ENCODE measurements at places on chromosomes 3 and 15. TPM values are rescaled to one million over a fixed set of nuclear protein-coding genes. Genes with fewer than 3 reads are reported as not detected.

Gene COL6A5
- total RNA-seq = not detected

Gene RHCG
- not detected for total RNA-seq

Gene MCF2L2
- 1.1 TPM for total RNA-seq

Gene TUSC7
- not detected for total RNA-seq

Gene TRIM42
- total RNA-seq = not detected

Gene TNFSF10
- total RNA-seq = 18.5 TPM

Gene MYL3
- total RNA-seq = not detected

Gene ATP10A
- total RNA-seq = not detected

Gene DMXL2
- 9.7 TPM for total RNA-seq

Gene CIDEC
- total RNA-seq = not detected

DNA sequence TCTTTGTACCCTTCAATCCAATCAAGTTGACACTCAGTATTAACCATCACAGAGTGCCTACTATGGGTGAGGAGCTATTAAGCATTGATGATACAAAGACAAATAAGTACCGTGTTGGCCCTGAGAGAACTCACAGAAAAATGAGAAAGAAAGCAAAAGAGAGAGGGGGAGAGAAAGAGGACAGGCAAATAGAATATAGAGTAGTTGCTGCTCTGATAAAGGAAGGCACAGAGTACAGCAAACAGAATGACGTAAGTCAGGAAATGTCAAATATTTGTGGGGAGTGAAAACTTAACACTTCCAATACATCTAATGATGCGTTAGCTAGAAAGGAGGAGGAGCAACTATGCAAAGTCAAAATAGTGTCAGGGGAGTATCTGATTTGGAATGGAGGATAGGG, 320.6 kb upstream of the KCNH8 start:
- H3K4me3 ChIP-seq = no peak overlapping the region
- no peak overlapping the region for H3K27ac ChIP-seq
- H3K4me1 ChIP-seq = no peaks in the 10 kb centered on the region
- no peaks in the 10 kb centered on the region for H3K27me3 ChIP-seq
- DNase-seq = no peak

DNA sequence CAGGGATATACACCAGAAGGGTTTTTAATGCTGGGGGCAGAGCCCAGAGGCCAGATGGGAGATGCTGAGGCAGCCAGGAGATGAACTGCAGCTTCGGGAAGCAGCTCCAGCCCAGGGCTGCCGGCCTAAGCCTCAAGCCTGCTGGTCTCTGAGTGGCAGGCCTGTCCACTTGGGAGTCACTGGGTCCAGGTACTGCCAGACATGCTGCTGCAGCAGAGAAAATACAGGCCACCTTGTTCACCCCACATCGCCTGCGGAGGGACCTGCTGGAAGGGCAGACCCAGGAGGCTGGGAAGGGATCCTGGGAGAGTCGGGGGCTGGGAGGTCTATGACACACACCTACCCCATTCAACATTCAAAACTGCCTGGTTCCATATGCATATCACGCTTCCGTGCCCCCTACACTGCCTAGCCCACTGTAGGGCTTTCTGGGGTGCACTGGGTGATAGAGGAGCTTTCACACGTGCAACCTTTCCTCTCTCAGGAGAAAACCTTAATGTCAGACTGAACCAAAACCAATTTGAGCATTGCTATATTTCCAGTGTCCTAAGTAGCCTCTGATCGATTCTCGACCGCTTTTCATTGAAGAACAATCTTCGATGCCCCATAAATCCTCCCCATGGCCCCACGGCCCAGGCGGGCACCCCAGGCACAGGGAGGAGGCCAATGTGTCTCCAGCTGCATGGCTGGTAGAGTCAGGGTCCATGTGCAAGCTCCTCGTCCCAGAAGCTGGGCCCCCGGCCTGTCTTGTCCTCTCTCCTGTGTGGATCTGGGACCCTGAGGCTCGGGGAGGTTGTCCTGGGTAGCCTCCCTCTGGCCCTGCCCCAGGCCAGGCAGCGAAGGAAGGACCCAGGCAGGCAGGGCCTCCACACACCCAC, 147.4 kb downstream of the ATP10A start:
- H3K27me3 ChIP-seq = no peaks in the 10 kb centered on the region
- no peaks in the 10 kb centered on the region for H3K36me3 ChIP-seq
- no peak for DNase-seq
- no peak overlapping the region for H3K4me3 ChIP-seq
- H3K4me1 ChIP-seq = no peaks in the 10 kb centered on the region
- H3K27ac ChIP-seq = no peak overlapping the region

- no peaks in the 10 kb centered on the region for H3K27me3 ChIP-seq
- H3K4me3 ChIP-seq = no peak overlapping the region
- no peaks in the 10 kb centered on the region for H3K4me1 ChIP-seq
- DNase-seq = no peak
These were observed 33.7 kb downstream of the ZBTB20 start for GRCh38 chr3:115113367-115113766.

- H3K4me1 ChIP-seq = no peaks in the 10 kb centered on the region
- no peaks in the 10 kb centered on the region for H3K36me3 ChIP-seq
- H3K27me3 ChIP-seq = no peaks in the 10 kb centered on the region
- no peak overlapping the region for H3K27ac ChIP-seq
- no peak for DNase-seq
These were observed 196.8 kb downstream of the GOLGA6L6 start for GRCh38 chr15:20344601-20345400.

DNA sequence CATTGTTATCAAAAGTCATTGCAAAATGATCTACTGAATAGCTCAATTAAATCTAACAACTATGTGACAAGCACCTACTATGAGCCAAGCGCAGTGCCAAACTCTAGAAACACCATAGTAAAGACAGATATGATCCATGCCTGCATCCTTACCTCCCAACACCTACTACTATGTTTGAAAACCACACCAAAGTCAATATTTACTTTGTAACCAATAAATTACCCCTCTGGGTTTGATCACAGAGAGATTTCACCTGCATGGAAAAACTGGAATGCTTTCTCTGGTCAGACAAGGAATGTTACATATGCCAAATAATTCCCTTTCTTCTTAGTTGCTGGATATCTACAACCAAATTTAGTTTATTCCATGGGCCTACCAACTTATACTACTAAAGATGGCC, 422.2 kb downstream of the FHIT start:
- no peaks in the 10 kb centered on the region for H3K4me1 ChIP-seq
- no peaks in the 10 kb centered on the region for H3K27me3 ChIP-seq
- no peaks in the 10 kb centered on the region for H3K36me3 ChIP-seq
- H3K4me3 ChIP-seq = no peak overlapping the region

GRCh38 chr3:127394984-127395662, 107.3 kb upstream of the PRR20G start:
- H3K4me1 ChIP-seq = no peaks in the 10 kb centered on the region
- H3K27ac ChIP-seq = no peak overlapping the region
- peaks cover 2% of the 10 kb centered on the region for H3K27me3 ChIP-seq
- no peak for DNase-seq
- H3K4me3 ChIP-seq = no peak overlapping the region
- no peaks in the 10 kb centered on the region for H3K36me3 ChIP-seq

DNA sequence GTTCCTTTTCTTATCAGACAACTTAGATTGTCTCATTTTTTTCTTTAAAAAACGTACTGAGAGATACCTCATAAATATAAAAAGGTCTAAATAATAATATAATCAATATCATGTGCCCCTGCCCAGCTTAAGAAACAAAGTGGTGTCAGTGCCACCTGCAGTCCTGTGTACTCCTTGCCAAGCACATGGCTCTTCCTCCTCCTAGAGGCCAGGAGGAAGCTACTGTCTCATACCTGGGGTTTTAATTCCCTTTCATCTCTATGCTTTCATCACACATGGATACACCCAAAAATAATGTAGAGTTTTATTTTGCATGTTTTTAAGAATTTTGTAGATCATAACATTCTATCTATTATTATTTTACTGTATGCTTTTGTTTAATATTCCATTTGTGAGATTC, 98.6 kb upstream of the C15orf61 start:
- H3K4me3 ChIP-seq = no peak overlapping the region
- H3K36me3 ChIP-seq = no peaks in the 10 kb centered on the region
- H3K27me3 ChIP-seq = no peaks in the 10 kb centered on the region
- DNase-seq = no peak

- H3K27ac ChIP-seq = no peak overlapping the region
- no peak overlapping the region for H3K4me3 ChIP-seq
- H3K36me3 ChIP-seq = no peaks in the 10 kb centered on the region
- H3K27me3 ChIP-seq = no peaks in the 10 kb centered on the region
These were observed 145.2 kb downstream of the ZIC1 start for GRCh38 chr3:147554332-147554731.

DNA sequence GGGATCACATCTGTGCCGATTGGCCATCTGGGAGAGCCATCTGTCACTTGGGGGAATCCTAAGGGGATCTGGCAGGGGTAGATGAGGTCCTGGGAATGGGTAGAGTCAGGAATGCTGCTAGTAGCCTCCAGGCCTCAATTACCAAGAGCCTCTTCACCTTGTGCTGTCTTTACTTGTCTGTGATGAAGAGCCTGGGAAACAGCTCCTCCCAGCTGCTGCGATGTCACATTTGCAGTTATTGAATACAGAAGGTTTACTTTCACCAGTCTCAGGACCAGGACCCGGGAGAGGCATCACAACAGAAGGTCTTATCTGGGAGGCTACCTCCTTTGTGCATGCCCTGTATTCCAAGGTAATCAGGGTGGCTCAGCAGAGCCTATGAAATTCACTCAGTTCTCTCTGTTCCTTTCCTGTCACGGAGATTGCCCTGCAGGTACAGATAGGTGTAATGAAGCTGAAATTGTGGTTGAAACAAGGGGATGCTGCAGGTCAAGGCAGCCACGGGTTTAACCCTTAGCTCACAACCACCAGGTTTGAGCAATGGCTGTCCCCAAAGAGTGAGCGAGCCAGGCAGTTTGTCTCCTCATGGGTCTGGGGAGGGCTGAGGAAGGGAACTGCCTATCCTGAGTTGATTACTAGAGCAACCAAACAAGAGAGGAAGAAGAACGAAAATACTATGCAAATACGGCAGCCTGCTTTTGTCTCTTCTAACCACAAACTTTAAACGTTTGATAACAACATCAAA, 298.9 kb upstream of the RORA start:
- peaks cover 54% of the 10 kb centered on the region for H3K4me1 ChIP-seq
- peak overlapping the region; percentile 33 for H3K27ac ChIP-seq
- H3K36me3 ChIP-seq = no peaks in the 10 kb centered on the region
- H3K27me3 ChIP-seq = no peaks in the 10 kb centered on the region
- no peak overlapping the region for H3K4me3 ChIP-seq

DNA sequence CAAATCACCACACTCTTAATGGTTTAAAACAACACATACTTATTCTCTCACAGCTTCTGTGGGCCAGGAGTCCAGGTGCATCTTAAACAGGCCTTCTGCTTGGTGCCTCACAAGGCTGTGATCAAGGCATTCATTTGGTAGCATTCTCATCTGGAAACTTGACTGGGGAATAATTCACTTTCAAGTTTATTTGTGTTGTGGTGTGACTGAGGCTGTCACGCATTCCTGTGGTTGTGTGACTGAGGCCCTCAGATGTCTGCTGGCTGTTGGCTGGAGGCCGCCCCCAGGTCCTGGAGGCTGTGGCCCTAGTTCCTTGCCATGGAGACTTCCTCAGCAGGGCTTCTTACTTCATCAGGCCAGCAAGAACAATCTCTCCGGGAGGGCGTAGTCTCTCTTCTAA, 16.9 kb upstream of the FAM3D start:
- H3K36me3 ChIP-seq = no peaks in the 10 kb centered on the region
- no peak overlapping the region for H3K4me3 ChIP-seq
- no peaks in the 10 kb centered on the region for H3K4me1 ChIP-seq
- DNase-seq = no peak
- no peak overlapping the region for H3K27ac ChIP-seq

GRCh38 chr3:194843556-194843955, 157.9 kb downstream of the FAM43A start:
- no peak for DNase-seq
- no peak overlapping the region for H3K4me3 ChIP-seq
- H3K4me1 ChIP-seq = peaks cover 9% of the 10 kb centered on the region

- no peaks in the 10 kb centered on the region for H3K27me3 ChIP-seq
- no peaks in the 10 kb centered on the region for H3K4me1 ChIP-seq
- no peak overlapping the region for H3K4me3 ChIP-seq
These were observed 36.1 kb downstream of the PRKAR2A start for GRCh38 chr3:48811524-48811923.

- no peak for DNase-seq
- H3K36me3 ChIP-seq = no peaks in the 10 kb centered on the region
- no peak overlapping the region for H3K4me3 ChIP-seq
- H3K27me3 ChIP-seq = no peaks in the 10 kb centered on the region
- H3K27ac ChIP-seq = no peak overlapping the region
These were observed 215.0 kb upstream of the IGF1R start for GRCh38 chr15:98433346-98433745.

DNA sequence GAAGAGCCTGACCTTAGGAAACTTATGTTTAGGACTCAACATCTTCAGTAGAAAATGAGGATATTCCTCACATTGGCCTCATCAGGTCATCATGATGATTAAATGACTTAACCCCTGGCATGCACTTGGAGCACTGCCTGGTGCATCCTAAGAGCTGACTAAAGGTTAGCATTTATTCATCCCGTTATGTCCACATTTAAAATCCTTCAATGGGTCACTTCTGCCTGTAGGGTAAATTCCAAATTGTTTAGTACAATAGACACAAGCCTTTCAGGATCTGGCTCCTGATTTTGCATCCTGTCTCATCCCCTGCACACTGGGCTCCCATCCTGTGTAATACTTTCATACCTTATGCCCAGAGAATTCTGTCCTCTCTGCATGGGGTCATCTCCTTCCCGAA, 195.2 kb upstream of the MCTP2 start:
- H3K4me3 ChIP-seq = no peak overlapping the region
- no peak for DNase-seq
- no peaks in the 10 kb centered on the region for H3K27me3 ChIP-seq

- no peak overlapping the region for H3K4me3 ChIP-seq
- H3K36me3 ChIP-seq = no peaks in the 10 kb centered on the region
- peaks cover 4% of the 10 kb centered on the region for H3K27me3 ChIP-seq
- H3K27ac ChIP-seq = no peak overlapping the region
- peak; percentile 76 for DNase-seq
- peaks cover 16% of the 10 kb centered on the region for H3K4me1 ChIP-seq
These were observed 3.4 kb upstream of the RFTN1 start for GRCh38 chr3:16516695-16517481.

DNA sequence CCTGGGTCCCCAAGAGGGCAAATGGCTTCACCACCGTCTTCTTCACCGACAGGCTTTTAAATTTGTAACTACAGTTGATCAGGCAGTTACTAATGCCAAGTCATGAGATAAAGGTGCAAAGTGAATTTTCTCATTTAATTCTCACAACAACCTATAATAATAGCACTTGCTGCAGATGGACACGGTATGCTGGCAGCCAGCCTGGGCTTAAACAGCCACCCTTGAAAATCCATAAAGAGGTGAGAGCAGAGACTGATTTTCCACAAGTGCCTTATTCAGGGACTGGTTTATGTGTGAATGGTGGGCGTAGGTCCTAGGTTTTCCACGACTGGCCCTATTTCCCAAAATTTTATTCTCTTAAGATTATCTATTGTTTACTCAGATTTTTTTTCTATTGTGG, 117.8 kb downstream of the RAB11A start:
- no peaks in the 10 kb centered on the region for H3K4me1 ChIP-seq
- DNase-seq = no peak
- H3K4me3 ChIP-seq = no peak overlapping the region
- peaks cover 35% of the 10 kb centered on the region for H3K27me3 ChIP-seq
- no peak overlapping the region for H3K27ac ChIP-seq

- no peak overlapping the region for H3K4me3 ChIP-seq
- peaks cover 20% of the 10 kb centered on the region for H3K4me1 ChIP-seq
- no peaks in the 10 kb centered on the region for H3K27me3 ChIP-seq
- H3K36me3 ChIP-seq = no peaks in the 10 kb centered on the region
These were observed 27.5 kb upstream of the DENND4A start for GRCh38 chr15:65819563-65819960.

GRCh38 chr3:9351709-9352126, 11.1 kb upstream of the THUMPD3 start:
- no peak overlapping the region for H3K4me3 ChIP-seq
- H3K36me3 ChIP-seq = no peaks in the 10 kb centered on the region

- H3K4me3 ChIP-seq = no peak overlapping the region
- no peak for DNase-seq
- H3K36me3 ChIP-seq = no peaks in the 10 kb centered on the region
- no peaks in the 10 kb centered on the region for H3K27me3 ChIP-seq
These were observed 20.2 kb downstream of the INSYN1 start for GRCh38 chr15:73732930-73733329.
